Stimulated activated CD8-positive, alpha-beta memory T cell treated with anti-CD3 and anti-CD28 coated beads, Interleukin-2, amount 100 ng/mL, for 1 hour (primary cell): ENCODE measurements at places on chromosomes 6 and 20.

GRCh38 chr6:4262526-4262925, 127.2 kb upstream of the ECI2 start:
- DNase-seq: no peak

DNA sequence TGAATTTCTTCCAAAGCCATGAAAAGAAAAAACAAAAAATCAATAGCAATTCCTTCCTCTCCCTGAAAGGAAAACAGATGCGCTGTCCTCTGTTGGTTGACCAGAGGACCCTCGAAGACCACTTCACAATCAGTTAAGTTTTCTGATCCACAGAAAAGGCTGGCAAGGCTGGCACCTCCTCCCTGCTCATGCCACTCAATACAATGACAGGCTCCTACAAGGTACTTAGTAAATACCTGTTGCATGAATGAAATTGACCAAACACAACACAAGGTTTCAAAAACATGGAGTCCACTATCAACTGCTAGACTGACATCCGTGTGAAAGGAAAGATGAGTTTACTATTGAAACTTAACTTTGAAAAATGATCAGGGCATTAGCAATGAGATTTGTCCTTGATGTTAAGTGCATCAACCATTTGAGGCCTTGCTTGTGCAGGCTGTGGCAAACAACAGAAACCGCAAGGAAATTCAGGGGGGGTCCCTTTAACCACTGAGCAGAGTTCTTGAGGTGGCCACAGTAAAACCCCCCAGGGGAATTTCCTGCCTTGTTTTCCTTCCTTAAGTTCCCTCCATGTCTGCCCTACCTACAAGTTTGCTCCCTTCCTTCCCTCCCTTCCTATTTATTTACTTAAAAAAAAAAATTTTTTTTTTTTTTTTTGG, 27.9 kb upstream of the RTF2 start:
- peak; percentile 53 for DNase-seq

GRCh38 chr20:50464026-50464724, 46.0 kb upstream of the PTPN1 start:
- DNase-seq: peak; percentile 35

GRCh38 chr6:52537001-52537753, 39.7 kb downstream of the TRAM2 start:
- DNase-seq: no peak

DNA sequence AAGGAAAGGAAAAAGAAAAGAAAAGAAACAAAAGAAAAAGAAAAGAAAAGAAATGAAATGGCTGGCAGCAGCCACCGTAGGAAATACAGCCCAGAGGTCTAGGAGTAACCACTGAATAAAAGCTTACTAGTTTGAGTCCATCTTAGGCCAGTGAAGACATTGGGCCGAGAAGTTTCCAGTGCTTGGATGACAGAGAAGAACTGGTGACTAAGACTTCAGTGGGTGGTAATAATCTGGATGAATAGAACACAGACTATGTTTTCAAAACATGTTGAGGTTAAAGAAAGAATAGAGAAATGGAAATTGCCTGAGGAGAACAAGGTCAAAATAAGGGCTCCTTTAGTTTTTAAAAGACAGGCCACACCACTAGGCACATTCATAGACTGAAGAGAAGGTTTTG, 198.8 kb downstream of the ATXN1 start:
- DNase-seq: no peak
